ENCODE measurements at places on chromosomes 7 and 10.

DNA sequence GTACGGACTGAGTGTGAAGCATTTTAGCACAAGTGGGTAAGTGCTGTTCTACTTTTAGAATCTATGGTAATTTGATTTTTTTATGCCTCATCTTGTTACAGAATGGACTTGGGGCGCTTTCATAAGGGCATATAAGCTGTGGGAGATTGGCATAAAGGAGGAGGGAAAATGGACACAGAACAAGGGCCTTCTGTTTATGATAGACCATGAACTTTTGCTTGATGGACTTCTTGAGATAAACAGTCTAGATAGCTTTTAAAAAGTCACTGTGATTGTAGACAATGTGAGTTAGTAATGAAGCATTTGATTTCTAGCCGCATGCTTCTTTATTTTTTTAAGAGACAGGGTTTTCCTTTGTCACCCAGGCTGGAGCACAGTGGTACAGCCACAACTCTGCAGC, 2.0 kb downstream of the ZSCAN21 start:
- DNase-seq: no peak

- DNase-seq: no peak
These were observed 1001.2 kb upstream of the POT1 start for GRCh38 chr7:125930848-125931247.

- DNase-seq: peak; percentile 93
These were observed 22.0 kb downstream of the CSGALNACT2 start for GRCh38 chr10:43160046-43160920.

- no peak for DNase-seq
These were observed 40.6 kb downstream of the NHLRC2 start for GRCh38 chr10:113895018-113895417.

GRCh38 chr7:75931680-75932079, 16.7 kb downstream of the POR start:
- DNase-seq: no peak

GRCh38 chr10:59668096-59668495, 41.6 kb downstream of the SLC16A9 start:
- DNase-seq: no peak

- DNase-seq: no peak
These were observed 19.4 kb upstream of the SH3PXD2A start for GRCh38 chr10:103874730-103875129.

DNA sequence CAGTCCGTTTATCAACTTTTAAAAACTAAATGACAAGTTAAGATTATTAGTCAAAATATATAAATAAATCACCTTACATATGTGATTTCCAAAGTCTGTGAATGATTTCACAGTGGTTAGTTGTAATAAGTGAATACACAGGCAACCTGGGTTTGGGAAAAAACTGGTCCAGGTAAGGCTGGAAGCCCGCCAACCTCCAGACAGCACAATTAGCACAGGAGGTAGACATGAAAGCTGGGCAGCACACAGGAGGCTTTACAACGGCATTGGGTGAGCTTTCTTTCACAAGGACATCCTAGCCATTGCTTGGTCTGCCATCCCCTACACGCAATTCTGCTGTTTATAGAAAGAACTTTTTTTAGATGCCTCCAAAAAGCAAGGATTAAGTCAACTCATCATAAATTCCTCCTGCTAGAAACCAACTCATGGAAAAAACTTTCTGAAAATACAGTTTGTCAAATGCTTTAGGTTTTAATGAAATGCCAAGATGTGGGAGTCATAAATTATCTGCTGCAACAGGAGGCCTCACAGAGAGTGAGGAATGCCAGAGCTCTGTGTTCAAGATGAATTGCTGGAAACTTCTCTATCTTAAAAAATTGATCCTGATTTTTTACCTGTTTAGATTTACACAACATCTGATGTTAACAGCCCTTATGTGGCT, 346.8 kb upstream of the NFE2L3 start:
- DNase-seq: no peak

DNA sequence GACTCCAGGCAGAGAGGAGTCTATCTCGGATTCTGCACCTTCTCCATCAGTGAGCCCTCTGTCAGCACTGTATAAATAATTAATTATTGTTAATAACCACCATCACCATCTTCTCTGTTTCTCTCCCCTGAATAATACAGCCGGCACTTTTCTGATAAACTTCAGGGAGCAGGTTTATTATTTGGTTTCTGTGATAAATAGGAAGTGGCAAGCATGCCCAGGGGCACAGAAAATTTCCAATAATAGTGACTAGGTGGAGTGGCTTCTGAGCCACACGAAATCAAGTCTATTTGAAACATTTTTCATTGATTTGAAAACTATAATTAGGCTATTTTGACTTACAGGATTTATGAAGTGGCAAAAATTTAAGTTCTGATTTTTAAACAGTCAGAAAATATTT, 186.8 kb upstream of the TMEM229A start:
- DNase-seq: no peak

DNA sequence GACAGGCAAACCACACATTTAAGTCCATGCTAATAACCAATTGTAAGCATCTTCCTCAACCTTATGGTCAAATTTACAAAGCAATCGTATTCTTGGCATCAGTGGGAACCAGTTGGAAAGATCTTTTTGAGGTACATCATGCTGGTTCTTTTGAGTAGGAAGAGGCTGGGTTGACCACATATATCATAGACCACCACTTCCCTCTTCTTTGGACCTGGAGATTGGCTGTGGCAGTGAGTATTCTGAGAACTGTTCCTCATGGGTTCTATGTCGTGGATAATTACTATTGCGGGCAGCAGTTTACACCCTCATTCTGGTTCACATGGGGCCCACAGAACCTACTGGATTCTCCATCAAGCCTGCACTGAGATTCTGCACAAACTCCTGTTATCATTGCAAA, 35.5 kb upstream of the C1GALT1 start:
- DNase-seq: no peak

- DNase-seq: no peak
These were observed 268.3 kb downstream of the TNS3 start for GRCh38 chr7:47313564-47313963.

GRCh38 chr7:71665716-71666115, 533.8 kb downstream of the GALNT17 start:
- no peak for DNase-seq

GRCh38 chr7:23970193-23970592, 260.2 kb downstream of the STK31 start:
- DNase-seq: no peak

DNA sequence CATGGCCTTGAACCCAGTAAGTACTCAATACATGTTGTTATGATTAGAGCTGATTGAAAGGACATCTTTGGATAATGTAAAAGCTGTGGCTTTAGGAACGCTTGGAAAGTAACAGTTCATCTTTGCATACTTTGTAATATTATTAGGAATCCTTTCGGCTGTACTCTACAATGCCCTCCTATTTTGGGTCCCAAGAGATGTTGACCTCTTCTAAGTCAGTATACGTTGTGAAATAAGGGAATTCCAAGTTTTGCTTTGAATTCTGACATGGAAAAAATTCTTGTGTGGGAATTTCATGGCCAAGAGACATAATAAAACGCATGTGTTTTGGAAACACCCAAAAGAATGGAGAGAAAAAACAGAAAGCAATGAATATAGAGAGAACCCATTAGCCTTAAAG, 7.7 kb downstream of the AGR3 start:
- DNase-seq: no peak

- no peak for DNase-seq
These were observed 348.9 kb downstream of the PTPRN2 start for GRCh38 chr7:158238616-158239289.

- no peak for DNase-seq
These were observed 398.9 kb downstream of the RPS24 start for GRCh38 chr10:78432583-78432982.

DNA sequence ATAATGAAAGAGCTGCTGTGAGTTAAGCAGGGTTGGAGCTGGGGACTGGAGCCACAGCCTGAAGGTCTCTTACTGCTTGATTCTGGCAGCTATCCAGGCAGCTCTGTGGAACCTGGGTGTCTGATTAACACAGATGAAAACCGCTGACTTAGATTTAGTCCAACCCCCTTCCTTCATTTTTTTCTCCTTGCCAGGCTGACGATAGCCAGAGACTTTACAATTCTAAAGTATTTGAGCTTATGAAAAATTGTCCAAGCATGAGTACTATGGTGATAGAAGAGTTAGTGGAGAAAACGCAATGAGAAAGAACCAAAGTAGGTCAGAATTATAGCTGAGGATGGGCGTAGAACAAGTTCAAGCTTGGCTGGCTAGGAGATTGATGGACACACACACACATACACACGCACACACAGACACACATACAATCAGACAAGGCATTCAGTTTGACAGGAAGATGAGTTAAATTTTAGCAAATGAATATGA, 13.5 kb upstream of the GPR85 start:
- no peak for DNase-seq

- DNase-seq: no peak
These were observed 228.5 kb downstream of the TCERG1L start for GRCh38 chr10:131082991-131083481.

GRCh38 chr10:2990764-2991163, 76.6 kb upstream of the PFKP start:
- no peak for DNase-seq

- no peak for DNase-seq
These were observed 248.4 kb downstream of the BMPER start for GRCh38 chr7:34153656-34154270.

DNA sequence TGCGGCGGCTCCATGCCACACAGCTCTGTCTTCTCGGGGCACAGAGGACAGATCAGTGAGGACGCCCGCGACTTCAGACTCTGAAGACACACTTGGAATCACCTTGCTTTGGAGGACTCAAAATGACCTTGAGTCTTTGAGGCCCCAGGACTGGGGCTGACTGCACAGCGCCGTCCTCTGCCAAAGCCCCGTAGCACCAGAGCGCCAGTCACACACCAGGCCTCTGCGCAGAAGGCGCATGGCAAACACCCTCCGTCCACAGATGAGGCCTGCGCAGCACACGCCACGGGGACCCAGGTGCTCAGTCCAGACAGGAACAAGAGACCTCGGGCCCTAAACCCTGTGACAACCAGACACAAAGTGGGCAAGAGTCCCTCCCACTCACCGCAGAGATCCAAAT, 134.7 kb downstream of the MAD1L1 start:
- DNase-seq: no peak

DNA sequence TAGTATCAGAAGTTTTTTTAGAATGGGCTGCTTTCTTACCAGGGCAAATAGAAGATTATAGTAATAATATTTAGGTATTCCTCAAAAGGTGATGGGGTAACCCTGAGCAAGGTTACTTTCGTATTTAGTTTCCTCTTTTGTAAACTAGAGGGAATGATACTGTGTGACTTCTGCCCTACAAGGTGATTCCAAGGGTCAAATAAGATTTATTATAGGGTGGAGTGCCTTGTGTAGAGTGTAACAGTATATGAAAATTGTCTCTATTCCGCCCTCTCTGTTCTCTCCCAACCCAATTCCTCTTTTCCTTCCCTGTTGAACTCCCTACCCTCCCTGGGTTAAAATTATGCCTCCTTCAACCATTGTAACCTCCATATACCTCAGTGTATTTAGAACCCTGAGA, 5.3 kb downstream of the SLC35G1 start:
- DNase-seq: no peak

- peak; percentile 13 for DNase-seq
These were observed 2.5 kb downstream of the ACTR3B start for GRCh38 chr7:152762056-152762455.

- no peak for DNase-seq
These were observed 363.2 kb downstream of the PRPF18 start for GRCh38 chr10:13949844-13950542.

- DNase-seq: peak; percentile 80
These were observed 28.6 kb downstream of the MTURN start for GRCh38 chr7:30163231-30163894.

DNA sequence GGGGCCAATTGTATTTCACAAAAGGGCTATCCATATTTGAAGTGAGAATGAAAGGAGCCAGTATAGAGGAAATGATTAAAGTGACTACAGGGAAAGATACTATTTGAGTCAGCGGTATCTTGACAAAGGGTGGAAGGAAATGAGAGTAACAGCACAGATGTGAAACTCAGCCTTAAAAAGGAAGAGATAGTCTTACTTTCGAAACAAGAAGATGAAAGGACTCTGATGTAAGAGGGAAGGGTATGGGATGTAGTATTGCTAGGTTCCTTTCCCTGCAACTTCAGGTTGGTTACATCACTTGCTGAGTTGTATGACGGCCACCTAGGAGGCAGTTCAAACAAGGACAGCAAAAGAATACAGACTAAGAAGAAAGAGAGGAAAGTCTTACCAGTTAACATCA, 13.7 kb downstream of the CISD1 start:
- DNase-seq: peak; percentile 81

GRCh38 chr10:60147025-60147424, 240.7 kb upstream of the CCDC6 start:
- DNase-seq: no peak

- no peak for DNase-seq
These were observed 380.9 kb upstream of the ADARB2 start for GRCh38 chr10:2118201-2118600.

GRCh38 chr10:34522546-34522945, 292.6 kb downstream of the PARD3 start:
- peak; percentile 51 for DNase-seq

- no peak for DNase-seq
These were observed 29.5 kb downstream of the NUDT5 start for GRCh38 chr10:12165999-12166775.

GRCh38 chr7:6232534-6232933, 39.9 kb downstream of the CYTH3 start:
- peak; percentile 74 for DNase-seq

- peak; percentile 51 for DNase-seq
These were observed 655 bp downstream of the KLHL7 start for GRCh38 chr7:23106057-23106822.

DNA sequence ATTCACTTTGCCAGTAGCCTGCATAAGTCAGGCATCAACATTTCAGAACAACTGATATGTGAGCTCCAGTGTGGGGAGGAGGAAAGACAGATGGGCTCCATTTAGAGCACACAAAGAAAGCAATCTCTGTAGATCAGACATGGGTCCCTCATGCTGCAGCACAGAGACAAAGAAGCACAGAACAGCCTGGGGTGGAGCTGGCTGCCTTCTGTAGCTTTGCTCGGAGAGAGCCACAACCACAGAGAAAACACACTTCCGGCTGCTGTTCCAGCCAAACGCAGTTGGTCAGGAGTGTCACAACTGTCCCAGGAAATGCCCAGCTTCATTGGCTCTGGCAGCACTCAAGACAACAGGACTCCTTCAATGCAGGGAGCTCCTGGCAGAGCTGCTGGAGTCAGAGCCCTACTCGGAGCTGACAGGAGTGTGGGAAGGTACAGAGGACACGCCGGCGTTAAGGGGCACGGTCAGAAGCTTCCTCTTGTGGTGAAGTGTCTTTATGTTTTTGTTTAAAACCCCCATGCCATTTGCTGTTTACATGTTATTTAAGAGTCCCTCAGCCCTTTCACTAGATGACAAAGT, 494.4 kb downstream of the TCERG1L start:
- no peak for DNase-seq

All from suppressor macrophage treated with lipopolysaccharide for 1 hour (primary cell).